ENCODE measurements at places on chromosomes 1 and 21. TPM values are rescaled to one million over a fixed set of nuclear protein-coding genes. Genes with fewer than 3 reads are reported as not detected.

DCST2 gene
- total RNA-seq, result 0.73 TPM

MRPS15 gene
- total RNA-seq, result 81.9 TPM

IGSF9 gene
- not detected for total RNA-seq

UBE2U gene
- total RNA-seq, result not detected

SF3B4 gene
- total RNA-seq, result 101 TPM

ATP6V1G3 gene
- not detected for total RNA-seq

ACTL8 gene
- not detected for total RNA-seq

NUF2 gene
- total RNA-seq, result 54.2 TPM
